GOT3 (cell line): ENCODE measurements at places on chromosomes 1 and 21.

- DNase-seq: no peak
Measured at GRCh38 chr21:19921211-19921610, 1077.0 kb upstream of the NCAM2 start.

DNA sequence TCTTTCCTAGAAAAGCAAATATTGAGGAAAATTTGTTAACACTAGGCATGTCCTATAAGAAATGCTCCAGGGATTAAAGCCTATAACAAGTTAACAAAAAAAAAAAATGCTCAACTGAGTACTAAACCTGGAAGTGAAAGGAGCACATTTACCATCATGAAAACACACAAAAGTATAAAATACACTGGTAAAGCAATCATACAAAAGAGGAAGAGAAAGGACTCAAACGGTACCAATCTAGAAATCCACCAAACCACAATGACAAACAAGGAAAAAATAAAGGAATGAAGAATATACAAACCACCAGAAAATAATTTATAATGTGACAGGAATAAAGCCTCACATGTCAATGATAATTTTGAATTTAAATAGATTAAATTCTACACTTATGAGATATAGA is 21.2 kb downstream of the CD1E start:
- no peak for DNase-seq

GRCh38 chr1:100629391-100629790 is 90.2 kb upstream of the VCAM1 start:
- DNase-seq: no peak

DNA sequence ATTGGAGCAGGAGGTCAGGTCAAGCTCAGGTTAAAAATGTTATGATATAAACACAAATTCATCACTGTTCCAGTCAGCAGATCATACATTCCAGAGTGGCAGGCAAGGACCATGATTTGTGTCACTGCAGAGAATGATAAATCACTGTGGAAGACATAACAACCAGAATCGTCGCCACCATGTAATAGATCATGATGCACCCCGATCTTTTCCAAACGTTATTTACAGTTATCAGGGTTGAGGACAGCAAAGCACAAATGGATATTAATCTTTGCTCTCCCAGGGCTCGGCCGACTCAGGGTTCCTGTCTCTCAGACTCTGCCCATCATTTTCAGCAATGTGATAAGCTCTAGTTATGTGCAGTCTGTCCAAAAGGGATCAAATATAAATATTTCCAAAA is 122.7 kb downstream of the ZBTB18 start:
- no peak for DNase-seq

DNA sequence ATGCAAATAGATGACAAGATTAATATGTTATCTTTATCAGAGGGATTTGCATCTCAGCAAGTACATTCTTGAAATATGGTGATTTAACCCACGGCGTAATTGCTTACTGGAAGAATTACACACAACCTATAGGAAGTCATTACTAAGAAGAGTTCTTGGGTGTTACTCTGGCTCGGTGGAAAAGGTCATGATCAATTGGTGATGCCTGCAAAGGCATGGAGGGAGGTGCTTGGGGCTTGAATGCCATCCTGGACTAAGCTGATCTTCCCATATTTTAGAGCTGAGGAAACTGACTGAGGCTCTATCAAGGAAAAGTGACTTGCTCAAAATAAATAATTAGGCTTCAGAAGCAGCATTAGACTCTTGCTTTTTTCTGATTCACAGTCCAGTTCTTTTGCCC is 137.5 kb upstream of the JUN start:
- DNase-seq: no peak

- no peak for DNase-seq
Measured at GRCh38 chr1:14242123-14242522, 356.4 kb upstream of the KAZN start.
